Mesenteric fat pad (tissue), 1 donor: ENCODE measurements at places on chromosomes 2 and 18. TPM values are rescaled to one million over a fixed set of nuclear protein-coding genes. Genes with fewer than 3 reads are reported as not detected.

FOXI3 gene
- total RNA-seq = not detected

ARHGAP28 gene
- 9.1 TPM for total RNA-seq

IAH1 gene
- 59.7 TPM for total RNA-seq

OLA1 gene
- 58.4 TPM for total RNA-seq

FAM110C gene
- 1.4 TPM for total RNA-seq

SOX11 gene
- total RNA-seq = not detected

MYO1B gene
- total RNA-seq = 63.9 TPM

GPR55 gene
- 0.22 TPM for total RNA-seq

FAM161A gene
- 1.00 TPM for total RNA-seq

LOXHD1 gene
- 2.3 TPM for total RNA-seq

MAB21L4 gene
- total RNA-seq = not detected

PFN4 gene
- not detected for total RNA-seq

FBXO15 gene
- 0.29 TPM for total RNA-seq

LRATD1 gene
- 0.67 TPM for total RNA-seq

IL36G gene
- not detected for total RNA-seq

RGPD8 gene
- total RNA-seq = 21.6 TPM

TANC1 gene
- total RNA-seq = 27.9 TPM

GCG gene
- not detected for total RNA-seq

DYNAP gene
- total RNA-seq = not detected

NETO1 gene
- total RNA-seq = 4.3 TPM

REG1B gene
- total RNA-seq = 2.6 TPM

AGXT gene
- 0.32 TPM for total RNA-seq

MARCO gene
- total RNA-seq = 92.5 TPM

KIAA2012 gene
- not detected for total RNA-seq

B4GALT6 gene
- total RNA-seq = 7.3 TPM

EMX1 gene
- not detected for total RNA-seq

BOLL gene
- total RNA-seq = not detected

LHCGR gene
- total RNA-seq = 1.7 TPM

G6PC2 gene
- total RNA-seq = 0.35 TPM

C2orf72 gene
- total RNA-seq = not detected

ATP6V1C2 gene
- 1.4 TPM for total RNA-seq

POMC gene
- total RNA-seq = 3.4 TPM

BCL2 gene
- total RNA-seq = 58.7 TPM

GPR75 gene
- 2.5 TPM for total RNA-seq

GULP1 gene
- total RNA-seq = 11.1 TPM

CFC1 gene
- total RNA-seq = not detected

RGPD4 gene
- total RNA-seq = not detected

GPR45 gene
- not detected for total RNA-seq

PLCD4 gene
- 1.0 TPM for total RNA-seq

PDE1A gene
- 7.1 TPM for total RNA-seq

KCNG3 gene
- total RNA-seq = not detected

FKBP1B gene
- total RNA-seq = 5.0 TPM

CDK15 gene
- total RNA-seq = 1.9 TPM

TBC1D8 gene
- 21.3 TPM for total RNA-seq

DLX1 gene
- total RNA-seq = 0.19 TPM

PRSS56 gene
- total RNA-seq = not detected

GREB1L gene
- 8.6 TPM for total RNA-seq

VSNL1 gene
- not detected for total RNA-seq

CNRIP1 gene
- total RNA-seq = 31.6 TPM

ACSL3 gene
- 58.7 TPM for total RNA-seq

MRO gene
- 2.9 TPM for total RNA-seq

CAVIN2 gene
- 52.3 TPM for total RNA-seq

PREB gene
- 76.5 TPM for total RNA-seq

SCN7A gene
- total RNA-seq = 0.42 TPM

ACVR2A gene
- 15.9 TPM for total RNA-seq

SPIRE1 gene
- total RNA-seq = 39.8 TPM

COL5A2 gene
- 93.4 TPM for total RNA-seq
